ENCODE measurements at places on chromosomes 12 and 14.

- DNase-seq, result no peak
Measured at GRCh38 chr12:132305991-132306884, 23.2 kb downstream of the GALNT9 start.

DNA sequence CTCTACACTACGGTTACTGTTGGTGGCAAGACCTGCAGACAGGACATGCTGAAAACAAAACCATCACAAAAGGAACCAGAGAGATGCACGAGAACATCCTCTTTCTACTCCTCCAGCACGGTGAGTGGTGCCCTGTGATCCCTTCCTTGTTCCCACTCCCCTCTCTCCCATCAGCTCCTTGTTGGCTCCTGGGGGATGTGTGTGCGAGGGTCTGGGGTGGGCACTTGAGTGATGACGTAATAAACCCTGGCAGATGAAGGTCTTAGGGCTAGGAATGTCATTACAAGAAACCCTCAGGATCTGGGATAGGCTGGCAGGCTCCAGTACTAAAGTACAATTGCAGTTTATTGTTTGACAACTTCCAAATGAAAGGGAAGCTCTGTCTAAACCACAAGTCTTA lies 261.5 kb downstream of the FOXN3 start:
- DNase-seq, result no peak

- no peak for DNase-seq
Measured at GRCh38 chr12:64181430-64182291, 40.4 kb downstream of the KICS2 start.

DNA sequence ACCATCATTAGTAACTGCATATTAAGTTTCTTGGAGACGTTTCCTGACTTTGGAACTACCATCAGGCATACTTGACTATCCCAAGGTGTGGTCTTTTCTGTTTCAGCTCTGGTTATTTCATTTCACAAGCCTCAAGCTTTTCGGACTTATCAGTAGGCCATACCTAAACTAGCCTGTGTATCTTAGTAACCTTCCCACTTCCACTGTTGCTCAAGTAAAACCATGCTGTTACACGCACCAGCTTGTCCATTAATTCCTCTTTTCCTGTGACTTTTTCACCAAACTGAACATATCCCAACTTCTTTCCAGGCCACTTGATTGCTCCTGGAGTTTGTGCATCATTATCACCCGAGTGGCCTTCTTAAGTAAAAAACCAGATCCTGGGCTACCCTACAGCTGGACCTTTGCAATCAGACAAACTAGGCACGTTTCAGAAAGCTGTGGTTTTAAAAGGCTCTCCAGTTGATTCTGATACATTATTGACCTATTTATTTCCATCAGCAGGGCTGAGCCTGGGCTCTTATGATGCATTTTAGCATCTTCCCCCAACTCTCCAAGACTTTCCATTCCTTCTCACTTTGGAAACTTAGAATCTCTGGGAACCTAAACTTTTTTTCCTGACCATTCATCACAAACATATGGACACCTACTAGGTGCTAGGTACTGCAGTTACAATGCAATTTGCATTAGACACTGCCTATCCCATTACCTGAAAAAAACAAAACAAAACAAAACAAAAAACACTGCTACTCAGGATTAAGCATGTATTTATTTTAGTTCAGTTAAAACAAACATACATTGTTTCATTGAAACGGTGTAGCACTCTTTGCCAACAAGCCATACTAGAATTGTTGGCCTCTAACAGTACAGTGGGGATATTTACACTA lies 14.9 kb downstream of the SLC38A2 start:
- no peak for DNase-seq

- no peak for DNase-seq
Measured at GRCh38 chr14:92287987-92288386, 35.0 kb upstream of the SLC24A4 start.

GRCh38 chr14:99133636-99134515 lies 138.1 kb downstream of the BCL11B start:
- DNase-seq, result no peak

GRCh38 chr12:117835156-117835555 lies 133.6 kb downstream of the KSR2 start:
- DNase-seq, result no peak

- no peak for DNase-seq
Measured at GRCh38 chr12:22682663-22683062, 57.7 kb downstream of the ETNK1 start.

DNA sequence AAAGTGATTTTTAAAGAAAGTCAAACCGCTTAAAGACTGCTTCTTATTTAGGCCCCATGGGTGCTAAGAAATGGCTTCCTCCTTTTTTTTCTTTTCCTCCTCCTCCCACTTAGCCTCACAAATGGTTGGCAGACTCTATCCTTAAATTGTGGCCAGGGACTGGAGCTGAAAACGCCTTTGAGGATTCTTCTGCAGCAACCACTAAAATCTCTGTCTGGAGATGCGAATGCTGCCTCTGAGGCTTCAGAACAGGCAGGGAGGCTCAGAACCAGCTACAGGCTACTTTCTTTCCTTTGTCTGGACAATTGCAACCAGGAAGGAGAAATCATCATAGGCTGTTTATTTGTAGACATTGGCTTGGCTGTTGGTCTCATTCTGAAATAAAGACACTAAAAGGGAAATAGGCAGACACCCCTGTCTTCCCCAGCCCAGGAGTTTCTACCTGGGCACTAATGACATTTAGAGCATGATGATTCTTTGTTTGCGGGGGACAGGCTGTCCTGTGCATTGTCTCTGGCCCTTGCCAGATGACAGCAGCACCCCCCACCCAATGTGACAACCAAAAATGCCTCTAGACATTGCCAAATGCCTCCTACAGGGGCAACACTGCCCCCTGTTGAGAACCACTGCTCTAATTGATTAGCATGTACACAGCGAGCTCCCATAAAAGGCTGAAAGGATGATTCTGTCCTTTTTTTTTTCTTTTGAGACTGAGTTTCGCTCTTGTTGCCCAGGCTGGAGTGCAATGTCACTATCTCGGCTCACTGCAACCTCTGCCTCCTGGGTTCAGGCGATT lies 50.3 kb downstream of the MAP1LC3B2 start:
- no peak for DNase-seq

DNA sequence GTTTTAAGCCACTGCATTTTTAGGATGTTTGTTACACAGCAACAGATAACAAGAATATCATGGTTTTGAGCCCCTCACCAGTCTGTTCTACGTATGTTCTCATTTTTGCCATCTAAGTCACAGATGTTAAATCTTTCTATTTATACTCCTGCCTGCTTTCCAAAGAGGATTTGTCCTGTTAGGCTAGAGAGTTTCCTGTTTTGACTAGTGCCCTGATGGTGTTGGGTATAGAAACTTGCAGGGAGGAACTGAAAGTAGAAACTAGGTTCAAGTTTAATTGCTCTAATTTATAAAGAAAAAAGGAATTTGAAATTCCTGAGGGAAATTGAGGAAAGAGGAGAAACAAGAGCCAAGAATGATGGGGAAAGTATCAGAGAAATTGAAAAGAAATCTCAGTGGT lies 74.4 kb upstream of the COCH start:
- no peak for DNase-seq

- peak; percentile 55 for DNase-seq
Measured at GRCh38 chr14:37874429-37875109, 279.1 kb downstream of the TTC6 start.

GRCh38 chr14:40623643-40624042 lies 983.0 kb upstream of the LRFN5 start:
- no peak for DNase-seq

DNA sequence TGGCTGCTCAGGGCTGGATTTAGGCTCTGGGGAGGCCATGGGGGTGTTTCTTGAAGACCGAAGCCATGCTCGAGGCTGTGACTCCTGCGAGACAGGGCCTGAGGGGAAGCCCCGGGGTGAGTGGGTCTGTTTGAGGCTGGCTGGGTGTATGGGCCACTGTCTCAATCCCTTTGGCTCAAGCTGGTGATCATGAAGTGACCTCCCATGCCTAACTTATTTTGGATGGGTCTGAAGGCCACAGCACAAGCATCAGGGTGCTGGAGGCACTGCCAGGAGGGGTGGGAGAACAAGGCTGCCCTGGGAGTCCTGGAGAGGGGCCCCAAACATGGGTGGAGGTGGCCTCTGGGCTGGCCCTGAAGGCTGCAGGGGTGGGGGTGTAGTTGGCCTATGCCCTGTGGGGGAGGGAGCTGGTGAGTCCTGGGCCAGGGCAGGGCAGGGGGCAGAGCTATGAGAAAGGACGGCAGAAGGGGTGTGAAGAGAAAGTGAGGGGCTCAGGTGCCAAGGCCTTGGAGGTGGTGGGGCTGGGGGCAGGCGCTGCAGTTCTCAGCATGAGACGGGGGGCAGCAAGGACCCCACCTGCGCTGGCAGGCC lies 100.9 kb downstream of the KIF26A start:
- no peak for DNase-seq

- DNase-seq, result no peak
Measured at GRCh38 chr12:104182621-104183378, 32.8 kb upstream of the TXNRD1 start.

- DNase-seq, result peak; percentile 43
Measured at GRCh38 chr12:45216230-45216982, 511 bp downstream of the ANO6 start.

GRCh38 chr12:92010853-92011701 lies 134.6 kb downstream of the BTG1 start:
- DNase-seq, result no peak

GRCh38 chr14:68784978-68785533 lies 7.8 kb downstream of the ZFP36L1 start:
- DNase-seq, result no peak

DNA sequence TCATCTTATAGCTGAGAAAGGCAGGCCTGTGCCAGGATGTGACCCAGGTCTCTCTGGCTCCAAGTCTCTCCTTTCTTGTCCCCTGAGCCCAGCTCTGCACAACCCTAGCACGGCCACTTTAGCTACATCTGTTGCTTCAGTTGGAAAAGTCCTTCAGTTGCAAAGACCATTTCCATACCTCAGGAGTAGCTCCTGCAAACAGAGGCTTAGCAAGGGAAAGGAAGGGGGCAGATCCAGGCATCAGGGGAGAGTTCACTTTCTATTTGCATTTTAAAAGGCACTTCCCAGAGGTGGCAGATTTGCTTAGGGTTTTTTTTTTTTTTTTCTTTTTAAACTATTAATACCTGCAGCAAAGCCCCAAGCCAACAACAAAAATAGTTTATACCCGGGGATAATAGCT lies 3.0 kb upstream of the PITPNM2 start:
- no peak for DNase-seq

GRCh38 chr14:89251061-89251460 lies 166.0 kb downstream of the FOXN3 start:
- no peak for DNase-seq

GRCh38 chr14:95071649-95072280 lies 85.6 kb downstream of the DICER1 start:
- no peak for DNase-seq

- no peak for DNase-seq
Measured at GRCh38 chr14:34920339-34920738, 45.2 kb upstream of the BAZ1A start.

DNA sequence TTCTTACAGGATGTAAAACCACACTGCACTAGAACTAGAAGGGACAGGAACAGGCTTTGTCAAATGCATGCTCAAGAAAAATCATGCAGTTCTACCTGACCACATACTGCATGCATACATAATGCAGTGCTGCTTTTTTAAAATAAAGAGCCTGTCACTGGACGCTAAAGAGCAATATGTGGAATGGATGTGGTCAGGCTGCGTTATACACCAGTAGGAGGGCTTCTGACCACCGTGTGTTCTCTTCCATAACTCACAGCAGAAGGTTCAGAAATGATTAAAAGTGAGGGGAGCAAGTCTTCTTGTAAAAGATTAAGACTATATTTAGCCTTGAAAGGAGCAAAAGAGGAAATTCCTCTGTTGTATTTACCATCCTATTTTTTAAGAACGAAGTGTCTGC lies 392.0 kb downstream of the EMP1 start:
- DNase-seq, result no peak

DNA sequence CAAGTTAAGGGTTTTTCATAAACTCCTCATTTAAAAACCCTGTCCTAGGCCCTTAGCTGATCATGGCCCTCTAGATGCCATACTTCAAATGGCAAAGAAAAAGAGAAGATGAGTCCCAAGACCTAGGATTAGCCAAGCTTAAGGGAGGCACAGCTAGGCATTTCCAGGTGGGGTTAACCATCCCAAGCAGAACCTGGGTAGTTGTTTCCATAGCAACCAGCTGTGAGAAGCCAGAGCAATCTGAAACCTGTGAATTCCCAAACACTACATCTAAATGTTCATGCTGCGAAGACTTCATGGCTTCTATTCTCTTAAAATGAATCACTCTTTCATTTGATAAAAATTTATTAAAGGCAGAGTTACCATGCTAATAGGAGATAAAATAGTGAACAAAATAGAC lies 372.9 kb downstream of the C12orf50 start:
- DNase-seq, result no peak

DNA sequence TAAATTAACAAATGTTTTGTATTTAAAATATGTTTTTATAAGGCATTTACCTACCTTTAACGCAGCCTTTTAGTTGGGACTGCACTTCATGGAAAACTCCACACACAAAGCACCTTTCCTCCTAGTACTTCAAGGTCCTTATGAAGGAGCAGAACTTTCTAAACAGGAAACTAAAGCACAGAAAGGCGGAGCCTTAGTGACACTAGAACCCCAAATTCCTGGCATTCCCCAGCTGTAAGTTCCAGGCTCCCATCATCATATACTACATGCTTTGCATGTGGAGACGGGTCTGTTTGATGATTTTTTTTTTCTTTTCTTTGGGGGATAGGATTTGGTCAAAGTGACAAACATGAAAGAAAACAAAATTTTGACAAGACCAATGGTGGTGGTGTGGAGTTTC lies 39.5 kb downstream of the STXBP6 start:
- DNase-seq, result no peak

DNA sequence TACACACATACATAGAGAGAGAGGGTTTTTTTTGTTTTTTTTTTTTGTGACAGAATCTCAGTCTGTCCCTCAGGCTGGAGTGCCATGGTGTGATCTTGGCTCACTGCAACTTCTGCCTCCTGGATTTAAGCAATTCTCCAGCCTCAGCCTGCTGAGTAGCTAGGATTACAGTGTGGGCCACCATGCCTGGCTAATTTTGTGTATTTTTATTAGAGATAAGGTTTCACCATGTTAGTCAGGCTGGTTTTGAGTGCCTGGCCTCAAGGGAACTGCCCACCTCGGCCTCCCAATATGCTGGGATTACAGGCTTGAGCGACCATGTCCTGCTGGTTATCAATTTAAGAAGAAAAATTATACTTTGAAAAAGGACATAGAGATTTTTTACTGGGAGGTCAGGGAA lies 710.6 kb downstream of the SLC6A15 start:
- no peak for DNase-seq

Data from stimulated activated naive CD4-positive, alpha-beta T cell treated with Interleukin-2 at 50 U/mL for 16 hours (primary cell).